Adrenal gland (tissue), 19 donors: ENCODE measurements at places on chromosomes 11 and 22. TPM values are rescaled to one million over a fixed set of nuclear protein-coding genes. Genes with fewer than 3 reads are reported as not detected.
A peak's percentile ranks its signal among the peaks of the same experiment; 100 is the strongest.

DNA sequence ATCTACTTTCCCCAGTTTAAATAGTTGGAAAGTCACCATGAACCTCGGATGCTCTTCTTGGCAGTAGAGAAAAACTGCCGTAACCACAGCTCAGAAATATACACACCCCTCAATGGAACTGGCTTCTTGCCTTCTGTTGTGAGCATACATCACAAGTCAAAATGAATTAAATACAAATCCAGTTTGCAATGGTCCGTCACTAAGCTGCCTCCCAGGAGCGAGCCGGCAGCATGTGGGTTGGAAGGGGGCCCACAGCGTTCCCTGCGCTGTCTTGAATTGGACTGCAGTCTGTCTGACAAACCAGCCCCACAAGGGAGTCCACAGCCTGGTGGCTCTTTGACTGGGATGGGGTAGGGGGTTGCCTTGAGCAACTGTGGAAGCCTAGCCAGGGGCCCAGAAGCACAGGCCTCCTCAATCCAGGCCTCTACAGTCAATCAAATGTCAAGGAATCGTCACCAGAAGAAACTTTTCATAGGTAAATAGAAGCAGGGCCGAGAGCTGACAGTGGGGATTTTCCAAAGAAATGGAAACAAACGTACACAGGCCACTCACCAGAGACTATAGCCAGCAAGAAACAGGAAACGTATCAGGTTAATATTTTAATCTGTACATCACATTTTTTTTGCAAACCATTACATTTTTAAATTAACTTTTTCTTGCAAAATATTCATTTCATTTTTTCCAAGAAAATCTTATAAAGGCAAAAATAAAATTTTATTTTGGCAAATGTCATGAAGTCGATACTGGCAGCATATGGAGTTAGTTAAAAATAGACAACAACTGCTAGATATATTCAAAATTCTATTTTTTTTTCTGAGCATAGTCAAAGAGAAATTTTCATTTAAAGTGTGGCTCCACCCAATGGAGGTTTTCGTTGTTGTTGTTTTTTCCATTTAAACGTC lies 38.5 kb downstream of the C11orf58 start:
- DNase-seq, result peak; percentile 39
- H3K27ac ChIP-seq, result no peak overlapping the region
- H3K36me3 ChIP-seq, result no peaks in the 10 kb centered on the region
- no peaks in the 10 kb centered on the region for H3K4me1 ChIP-seq
- no peak overlapping the region for H3K4me3 ChIP-seq
- H3K27me3 ChIP-seq, result no peaks in the 10 kb centered on the region

- no peak overlapping the region for H3K27ac ChIP-seq
- no peaks in the 10 kb centered on the region for H3K36me3 ChIP-seq
- H3K4me1 ChIP-seq, result no peaks in the 10 kb centered on the region
- no peak overlapping the region for H3K4me3 ChIP-seq
- H3K27me3 ChIP-seq, result no peaks in the 10 kb centered on the region
These were observed 175.2 kb downstream of the TMEM135 start for GRCh38 chr11:87212891-87213290.

DNA sequence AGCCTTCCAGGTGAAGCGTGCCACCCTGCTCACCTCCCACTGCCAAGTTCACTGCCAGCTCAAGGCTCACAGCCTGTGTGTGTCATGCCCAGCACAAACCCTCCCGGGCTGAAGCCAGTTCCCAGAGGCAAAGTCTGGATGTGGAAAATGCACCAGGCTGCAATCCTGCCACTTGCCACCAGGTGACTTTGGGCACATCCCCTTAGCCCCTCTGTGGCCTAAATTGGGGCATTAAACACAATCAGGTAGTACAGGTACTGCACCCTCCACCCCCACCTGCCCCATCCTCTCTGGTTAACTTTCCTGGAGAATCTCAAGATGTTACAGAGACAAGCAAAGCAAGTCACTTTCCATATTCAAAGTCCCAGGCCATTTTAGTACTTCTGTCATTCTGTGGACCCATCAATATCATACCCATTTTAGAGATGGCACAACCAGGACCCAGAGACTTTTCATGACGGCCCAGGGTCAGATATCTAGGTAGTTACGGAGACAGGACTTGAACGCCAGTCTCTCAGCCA lies 1.8 kb upstream of the RASD2 start:
- H3K27me3 ChIP-seq, result no peaks in the 10 kb centered on the region
- peaks cover 31% of the 10 kb centered on the region for H3K4me1 ChIP-seq
- no peak overlapping the region for H3K4me3 ChIP-seq
- DNase-seq, result peak; percentile 65

- H3K27ac ChIP-seq, result peak overlapping the region; percentile 13
- peaks cover 28% of the 10 kb centered on the region for H3K4me1 ChIP-seq
- DNase-seq, result peak; percentile 93
- no peak overlapping the region for H3K4me3 ChIP-seq
These were observed 8.3 kb downstream of the SRSF8 start for GRCh38 chr11:95074792-95075563.

- H3K36me3 ChIP-seq, result no peaks in the 10 kb centered on the region
- H3K4me3 ChIP-seq, result no peak overlapping the region
- peak; percentile 17 for DNase-seq
- H3K27me3 ChIP-seq, result no peaks in the 10 kb centered on the region
- no peaks in the 10 kb centered on the region for H3K4me1 ChIP-seq
These were observed 446 bp downstream of the VSTM5 start for GRCh38 chr11:93849751-93850593.

DNA sequence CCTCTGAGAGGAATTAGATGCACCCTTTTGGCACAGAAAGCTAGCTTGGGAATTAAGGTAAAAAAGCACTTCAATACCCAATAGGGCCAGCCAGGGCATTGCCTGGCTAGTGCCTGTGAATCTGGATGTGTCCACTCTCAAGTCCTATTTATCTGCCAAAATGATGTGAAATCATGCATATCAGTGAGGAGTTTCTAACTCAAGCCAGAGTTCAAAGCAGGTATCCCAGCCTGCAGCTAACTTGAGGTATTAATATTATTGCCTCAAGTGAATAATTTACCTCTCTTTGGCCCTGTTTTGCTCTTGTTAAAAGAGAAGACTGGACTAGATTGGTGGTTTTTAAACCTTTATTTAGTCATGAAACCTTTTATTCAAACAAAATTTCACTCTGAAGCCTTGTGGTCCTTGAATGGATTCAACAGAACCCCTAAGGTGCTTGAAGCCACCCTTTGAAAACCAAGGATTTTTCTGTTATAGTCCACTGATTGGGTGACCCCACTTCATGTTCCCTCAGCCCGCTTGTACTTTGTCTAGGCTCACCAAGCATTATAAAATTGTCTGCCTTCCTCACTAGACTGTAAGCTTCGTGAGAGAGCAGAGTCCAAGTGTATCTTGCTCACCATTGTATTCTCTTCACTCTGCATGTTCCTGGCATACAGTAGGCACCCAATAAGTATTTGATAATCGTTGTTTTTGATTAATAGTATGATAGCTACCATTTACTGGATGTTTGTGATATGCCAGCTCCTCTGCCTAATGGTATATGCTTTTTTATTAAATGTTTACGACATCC lies 4.5 kb downstream of the RNF121 start:
- H3K27ac ChIP-seq, result no peak overlapping the region
- peaks cover 52% of the 10 kb centered on the region for H3K4me1 ChIP-seq

The MMP8 gene
- total RNA-seq, result not detected

The MOV10L1 gene
- total RNA-seq, result 0.46 TPM

DNA sequence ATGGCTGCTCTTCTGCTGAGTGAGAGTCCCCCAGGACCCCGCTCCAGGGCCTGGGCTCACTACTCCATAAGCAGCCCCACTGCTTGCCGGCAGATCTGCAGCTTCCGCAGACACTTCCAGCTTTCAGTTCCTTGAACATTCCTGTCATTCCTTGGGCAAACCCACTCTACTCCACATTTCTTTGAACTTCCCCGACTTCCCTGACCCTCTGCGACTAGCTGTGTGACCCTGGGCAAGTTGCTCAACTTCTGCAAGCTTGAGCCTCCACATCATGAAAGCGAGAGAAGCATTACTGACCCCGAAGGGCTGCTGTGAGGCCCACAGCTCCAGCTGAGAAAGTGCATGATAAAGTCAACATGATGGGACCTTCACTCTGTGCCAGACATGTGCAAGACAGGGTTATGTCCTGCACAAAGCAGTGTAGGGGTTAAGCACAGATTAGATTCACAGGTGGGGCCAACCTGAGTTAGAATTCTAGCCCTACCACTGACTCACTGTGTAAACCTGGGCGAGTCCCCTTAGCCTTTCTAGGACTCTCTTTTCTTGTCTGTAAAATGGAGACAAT lies 51.8 kb downstream of the THAP12 start:
- H3K27me3 ChIP-seq, result no peaks in the 10 kb centered on the region
- no peaks in the 10 kb centered on the region for H3K4me1 ChIP-seq
- H3K27ac ChIP-seq, result no peak overlapping the region
- DNase-seq, result no peak
- H3K36me3 ChIP-seq, result no peaks in the 10 kb centered on the region
- H3K4me3 ChIP-seq, result no peak overlapping the region

GRCh38 chr22:21996175-21996720 lies 13.7 kb upstream of the TOP3B start:
- no peak for DNase-seq
- no peak overlapping the region for H3K4me3 ChIP-seq
- H3K36me3 ChIP-seq, result no peaks in the 10 kb centered on the region
- no peaks in the 10 kb centered on the region for H3K4me1 ChIP-seq

DNA sequence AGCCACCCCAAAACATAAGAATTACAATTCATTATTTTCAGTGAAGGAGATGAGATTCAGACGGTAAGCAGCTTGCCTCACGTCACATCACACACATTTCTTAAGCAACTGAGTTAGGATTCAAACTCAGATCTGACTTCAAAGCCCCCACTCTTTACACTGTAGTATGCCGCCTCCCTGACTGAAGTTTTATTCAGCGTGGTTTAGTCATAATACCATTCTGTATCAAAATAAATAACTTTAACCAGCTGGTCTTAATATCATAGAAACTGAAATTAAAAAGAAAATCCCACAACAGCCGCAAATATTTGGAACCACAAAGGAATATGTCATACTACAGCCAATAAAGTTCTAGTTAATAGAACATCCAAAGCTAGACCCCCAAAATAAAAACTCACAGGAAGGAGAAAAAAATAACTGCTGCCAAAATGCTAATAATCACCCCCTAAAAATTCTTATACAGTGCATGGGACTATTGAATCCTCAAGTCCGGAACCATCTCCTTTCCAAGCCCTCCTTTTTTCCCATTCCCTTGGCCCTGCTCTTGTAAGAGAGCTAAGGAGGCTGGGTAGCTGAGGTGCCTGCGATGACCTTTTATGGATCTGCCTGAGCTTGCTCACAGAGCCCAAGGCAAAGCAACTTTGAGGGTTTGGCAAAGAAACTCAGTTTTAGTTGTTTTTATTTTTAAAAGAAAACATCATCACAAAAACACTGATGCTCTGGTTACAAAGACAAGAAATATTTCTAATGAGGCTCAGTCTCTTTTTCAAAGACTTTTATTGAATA lies 334.5 kb downstream of the TTC28 start:
- peak; percentile 37 for DNase-seq
- no peak overlapping the region for H3K4me3 ChIP-seq
- no peaks in the 10 kb centered on the region for H3K4me1 ChIP-seq
- H3K36me3 ChIP-seq, result no peaks in the 10 kb centered on the region
- H3K27me3 ChIP-seq, result no peaks in the 10 kb centered on the region

DNA sequence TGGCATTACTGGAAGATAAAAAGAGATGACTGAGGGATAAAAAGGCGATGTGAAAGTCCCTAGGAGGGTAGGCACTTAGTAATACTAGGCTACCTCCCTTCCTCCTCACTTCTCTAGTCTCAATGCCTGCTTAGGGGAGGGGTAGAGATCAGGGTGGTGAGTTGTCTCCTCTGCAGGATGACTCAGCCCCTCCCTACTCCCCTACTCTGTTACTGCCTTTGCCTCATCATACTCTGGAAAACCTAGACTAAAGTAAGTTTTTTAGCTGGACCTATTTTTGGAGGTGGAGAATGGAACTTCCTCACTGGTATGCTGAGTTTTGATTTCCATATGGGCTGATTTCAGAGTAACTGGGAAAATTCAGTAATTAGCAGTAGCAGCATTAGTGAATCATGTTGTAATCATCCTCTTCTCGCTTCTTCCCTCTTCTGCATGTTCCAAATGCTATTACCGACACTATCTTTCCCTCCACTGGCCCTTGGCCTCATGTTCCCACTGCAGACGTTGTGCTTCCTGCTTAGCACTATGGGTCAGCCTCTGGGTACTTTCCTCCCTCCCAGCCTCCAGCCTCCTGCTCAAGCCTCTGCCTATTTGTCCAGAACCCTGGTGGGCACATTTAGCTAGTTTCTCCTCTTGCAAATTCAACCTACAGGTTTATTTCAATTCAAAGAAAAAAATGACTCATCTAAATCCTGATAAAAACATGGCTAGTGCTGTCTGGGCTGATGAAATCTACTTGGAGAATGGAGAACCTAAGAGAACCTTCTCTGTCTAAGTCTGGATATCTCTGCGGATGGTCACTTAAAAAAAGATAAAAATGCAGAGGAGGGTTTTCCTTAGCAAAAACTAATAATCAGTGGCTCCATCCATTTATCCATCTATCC lies 281.7 kb downstream of the ST3GAL4 start:
- no peak overlapping the region for H3K27ac ChIP-seq
- no peaks in the 10 kb centered on the region for H3K36me3 ChIP-seq
- no peak for DNase-seq
